ENCODE measurements at places on chromosomes 12 and 14.

DNA sequence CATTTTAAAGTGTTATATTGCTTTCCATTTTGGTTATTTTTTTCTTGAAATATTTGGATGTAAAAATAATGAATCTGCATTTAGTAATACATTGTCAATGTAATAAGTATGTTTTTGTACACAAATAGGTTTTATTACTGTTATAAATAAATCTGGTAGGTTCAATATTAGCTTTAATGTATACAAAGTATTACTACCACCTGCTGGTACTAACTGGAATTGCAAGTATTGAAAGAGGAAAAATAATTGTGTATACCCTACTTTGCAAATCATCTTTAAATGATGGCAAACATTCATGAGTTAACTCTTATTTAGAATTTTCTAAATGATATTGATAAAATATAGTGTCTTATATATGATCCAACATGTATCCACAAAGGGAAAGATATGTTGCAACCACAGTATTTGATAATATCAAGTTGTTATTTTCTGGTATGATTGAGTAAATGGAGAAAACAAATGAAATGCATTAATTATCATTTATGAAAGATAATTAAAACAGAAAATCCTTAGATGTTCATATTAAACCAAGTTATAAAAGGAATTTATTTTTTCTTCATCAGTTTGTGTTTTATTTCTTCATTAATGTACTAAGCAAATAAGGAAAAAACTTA lies 3.2 kb downstream of the OR4K2 start:
- no peak for DNase-seq

GRCh38 chr12:8821591-8821990 lies 830 bp upstream of the A2ML1 start:
- no peak for DNase-seq

DNA sequence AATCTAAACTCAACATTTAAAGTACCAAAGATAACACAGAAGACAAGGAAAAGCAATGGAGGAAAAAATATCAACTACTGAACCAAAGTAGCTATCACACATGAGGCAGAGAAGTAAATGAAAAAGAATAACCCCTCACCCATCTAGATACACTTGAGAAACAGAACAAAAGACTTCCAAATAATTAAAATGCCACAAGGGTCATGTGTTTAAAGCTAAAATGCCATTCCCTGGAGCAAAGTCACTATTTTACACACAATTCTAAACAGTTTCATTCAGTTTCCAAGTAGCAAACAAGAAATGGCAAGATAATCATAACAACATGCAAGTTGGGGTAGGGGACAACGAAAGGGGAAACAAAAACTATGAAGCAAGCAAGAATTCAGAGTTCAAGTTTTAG lies 12.0 kb downstream of the OSBPL8 start:
- DNase-seq = no peak

DNA sequence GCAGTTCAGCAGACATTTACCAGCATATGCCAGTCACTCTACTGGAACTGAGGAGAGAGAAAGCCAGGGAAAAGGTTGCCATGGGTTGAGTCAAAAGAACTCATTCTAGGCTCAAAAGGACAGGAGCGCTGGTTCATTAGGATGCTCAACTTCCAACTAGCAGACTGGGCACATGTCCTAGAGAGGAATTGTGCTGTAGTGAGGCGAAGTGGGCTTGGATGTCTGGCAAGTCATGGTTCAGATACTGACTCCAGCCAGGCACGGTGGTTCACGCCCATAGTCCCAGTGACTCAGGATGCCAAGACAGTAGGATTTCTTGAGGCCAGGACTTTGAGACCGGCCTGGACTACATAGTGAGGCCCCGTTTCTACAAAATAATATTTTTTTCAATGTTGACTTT lies 281.5 kb downstream of the CACNA1C start:
- no peak for DNase-seq

DNA sequence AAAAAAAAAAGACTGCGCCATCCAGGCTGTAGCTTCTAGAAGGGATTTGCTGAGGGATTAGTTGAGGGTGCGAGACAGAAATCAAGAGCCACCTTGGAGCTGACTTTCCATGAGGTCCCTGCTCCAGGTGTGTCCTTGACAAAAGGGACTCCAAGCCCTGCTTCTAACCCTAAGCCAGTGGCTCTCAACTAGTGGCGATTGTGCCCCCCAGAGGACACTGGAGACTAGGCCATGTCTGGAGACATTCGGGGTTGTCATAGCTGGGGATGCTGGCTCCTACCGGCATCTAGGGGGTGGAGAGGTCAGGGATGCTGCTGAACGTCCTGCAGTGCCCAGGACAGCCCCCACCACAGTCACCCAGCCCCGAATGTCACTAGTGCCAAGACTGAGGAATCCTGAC lies 40.6 kb downstream of the SPRING1 start:
- no peak for DNase-seq

DNA sequence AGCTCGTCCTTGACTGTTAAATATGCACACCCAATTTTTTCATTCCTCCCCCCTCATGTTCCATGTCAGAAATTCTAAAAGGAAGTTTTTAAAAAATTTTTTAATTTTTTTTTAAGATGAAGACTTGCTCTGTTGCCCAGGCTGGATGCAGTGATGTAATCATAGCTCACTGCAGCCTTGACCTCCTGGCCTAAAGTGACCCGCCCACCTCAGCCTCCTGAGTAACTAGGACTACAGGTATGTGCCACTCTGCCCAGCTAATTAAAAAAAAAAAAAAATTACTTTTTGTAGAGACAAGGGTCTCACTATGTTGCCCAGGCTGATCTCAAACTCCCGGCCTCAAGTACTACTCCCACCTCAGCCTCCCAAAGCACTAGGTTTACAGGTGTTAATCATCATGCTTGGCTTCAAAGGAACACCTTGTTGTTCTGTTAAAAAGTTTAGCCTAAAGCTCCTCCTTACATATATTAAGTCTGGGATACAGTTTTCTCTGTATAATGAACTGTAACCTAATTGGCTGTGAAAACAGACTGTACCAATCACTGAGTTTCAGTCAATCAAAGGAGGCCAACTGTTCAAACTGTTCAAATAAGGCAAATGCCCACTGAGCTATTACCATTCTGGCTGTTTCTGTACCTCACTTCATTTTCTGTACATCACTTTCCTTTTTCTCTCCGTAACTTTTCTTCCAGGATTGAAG lies 17.8 kb downstream of the SDR9C7 start:
- DNase-seq = no peak

DNA sequence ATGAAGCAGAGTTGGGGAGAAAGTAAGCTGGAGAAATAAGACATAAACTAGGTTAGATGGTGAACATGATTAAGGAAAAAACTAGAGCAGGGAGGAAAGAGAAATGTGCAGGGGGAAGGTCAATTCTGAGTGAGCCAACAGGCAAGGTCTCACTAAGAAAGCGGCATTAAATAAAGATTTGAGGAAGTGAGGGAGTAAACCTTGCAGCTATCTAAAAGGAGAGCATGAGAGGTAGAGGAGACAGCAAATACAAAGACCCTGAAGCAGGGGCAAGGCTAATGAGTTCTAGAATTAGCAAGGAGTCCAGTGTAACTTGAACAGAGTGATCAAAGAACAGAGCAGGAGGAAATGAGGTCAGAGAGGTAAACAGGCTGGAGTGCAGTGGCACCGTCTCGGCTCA lies 4.4 kb upstream of the SOCS2 start:
- DNase-seq = no peak

GRCh38 chr12:73731658-73732057 lies 806.0 kb upstream of the ATXN7L3B start:
- DNase-seq = no peak

- no peak for DNase-seq
Measured at GRCh38 chr12:49877066-49877465, 26.6 kb downstream of the FAIM2 start.

GRCh38 chr12:78340406-78340805 lies 509.7 kb downstream of the NAV3 start:
- no peak for DNase-seq

DNA sequence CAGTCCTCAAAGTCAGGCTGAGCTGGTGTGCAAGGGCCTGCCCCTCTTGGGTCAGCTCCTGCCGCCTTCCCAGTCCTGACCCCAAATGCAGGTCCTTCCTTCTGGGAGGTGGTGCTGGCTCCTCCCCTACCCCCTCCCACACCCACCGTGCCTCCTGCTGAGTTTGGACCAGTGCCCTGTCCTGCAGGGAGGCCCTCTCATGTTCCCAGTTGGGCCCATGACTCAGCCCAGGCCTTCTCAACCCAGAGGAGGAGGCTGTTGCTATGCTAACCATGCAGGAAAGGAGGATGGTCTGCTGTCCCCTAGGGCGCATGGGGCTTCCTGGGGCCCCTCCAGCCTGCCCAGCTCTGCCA lies 4.4 kb downstream of the ZBTB42 start:
- no peak for DNase-seq

GRCh38 chr12:120979862-120980696 lies 1.7 kb downstream of the HNF1A start:
- DNase-seq = no peak

- no peak for DNase-seq
Measured at GRCh38 chr12:108394196-108394595, 55.1 kb upstream of the CMKLR1 start.

DNA sequence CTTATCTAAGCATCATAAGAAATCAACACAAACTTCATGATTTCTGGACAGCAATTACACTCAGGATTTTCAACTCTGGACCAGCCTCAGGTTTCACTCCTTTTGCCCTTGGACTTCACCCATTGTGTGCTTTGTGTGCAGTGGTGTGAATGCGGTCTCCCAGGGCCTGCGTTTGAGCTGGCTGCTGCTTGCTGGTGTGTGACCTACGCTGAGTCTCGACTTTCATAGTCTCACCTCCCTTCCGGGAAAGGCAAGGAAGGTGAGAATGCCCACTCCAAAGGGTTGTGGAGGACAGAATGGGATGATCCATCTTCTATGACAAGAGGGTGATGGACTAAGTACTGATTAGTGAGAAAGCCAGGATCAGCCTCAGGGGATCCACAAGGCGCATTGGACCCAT lies 228.8 kb downstream of the C12orf75 start:
- DNase-seq = no peak

DNA sequence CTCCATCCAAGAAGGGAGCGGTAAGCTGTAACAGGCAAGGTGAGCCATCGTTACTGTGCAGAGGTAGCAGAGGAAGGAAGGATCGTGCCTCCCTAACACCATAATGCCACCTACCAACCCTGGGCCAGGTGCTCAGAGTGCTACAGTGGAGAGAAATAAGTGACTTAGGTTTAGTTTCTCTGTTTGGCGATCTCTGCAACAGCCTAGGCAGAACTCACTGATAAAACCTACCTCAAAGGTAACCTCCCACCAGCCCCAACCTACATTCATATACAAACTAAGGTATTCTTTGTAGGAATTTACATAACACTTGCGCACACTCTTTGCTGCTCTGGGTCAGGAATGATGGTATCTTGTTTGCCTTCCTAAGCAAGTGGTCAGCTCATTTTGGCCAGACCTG lies 93.4 kb upstream of the TMEM132D start:
- no peak for DNase-seq

GRCh38 chr14:21001218-21001617 lies 2.1 kb downstream of the SLC39A2 start:
- DNase-seq = no peak

DNA sequence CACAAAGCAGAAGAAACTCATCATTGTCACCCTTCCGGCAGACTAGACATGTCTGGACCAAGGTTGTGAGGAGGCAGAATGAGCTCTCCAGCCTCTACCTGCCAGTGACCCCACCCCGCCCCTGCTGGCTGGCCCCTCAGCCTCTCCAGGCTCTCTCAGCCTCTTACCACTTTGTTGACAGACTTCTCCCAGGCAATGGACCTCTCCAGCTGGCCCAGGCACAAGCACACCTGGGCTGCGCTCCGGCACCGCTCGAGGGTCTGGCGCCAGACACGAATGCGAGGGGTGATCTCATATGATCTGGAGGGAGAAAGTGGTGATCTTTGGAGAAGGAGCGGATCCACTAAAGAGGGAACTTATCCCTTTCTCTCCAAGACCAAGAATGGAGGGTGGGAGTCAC lies 30.3 kb downstream of the BAZ2A start:
- no peak for DNase-seq

DNA sequence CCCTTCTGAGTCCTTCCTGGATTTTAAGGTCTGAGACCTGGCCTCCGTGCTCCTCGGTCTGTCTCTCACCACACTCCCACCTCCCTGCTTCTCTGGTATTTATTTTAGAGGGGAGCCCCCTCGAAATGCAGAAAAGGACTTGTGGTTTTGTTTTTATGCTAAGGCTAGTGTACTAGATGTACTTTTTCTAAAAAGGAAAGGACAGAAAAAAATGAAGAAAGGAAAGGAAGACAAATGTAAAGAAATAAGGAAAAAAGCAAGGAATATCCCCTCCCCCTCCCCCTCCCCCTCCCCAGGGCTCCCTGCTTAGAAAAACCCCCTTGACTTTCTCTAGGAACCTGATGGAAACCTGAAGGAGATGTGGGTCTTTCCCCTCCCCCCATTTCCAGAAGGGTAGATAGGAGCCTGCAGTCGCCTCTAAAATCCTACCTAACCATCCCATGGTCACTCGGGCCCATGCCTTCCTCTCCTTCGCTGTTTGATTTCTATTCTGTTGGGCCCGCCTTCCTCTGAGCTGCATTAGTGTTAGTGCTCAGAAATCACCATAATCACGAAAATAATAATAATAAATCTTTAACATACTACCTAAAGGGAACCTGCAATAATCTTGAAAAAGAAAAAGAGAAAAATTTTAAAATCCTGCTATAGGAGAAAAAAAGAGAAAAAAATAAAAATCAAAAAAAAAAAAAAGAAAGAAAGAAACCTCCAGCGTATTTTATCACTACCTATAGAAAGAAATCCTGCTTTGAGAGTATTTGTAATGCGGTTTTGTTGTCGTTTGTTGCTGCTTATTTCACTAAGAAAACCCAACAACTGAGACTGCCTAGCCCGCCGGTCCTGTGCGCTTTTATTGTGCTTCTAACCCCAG lies 3.1 kb downstream of the HOXC8 start:
- DNase-seq = no peak

DNA sequence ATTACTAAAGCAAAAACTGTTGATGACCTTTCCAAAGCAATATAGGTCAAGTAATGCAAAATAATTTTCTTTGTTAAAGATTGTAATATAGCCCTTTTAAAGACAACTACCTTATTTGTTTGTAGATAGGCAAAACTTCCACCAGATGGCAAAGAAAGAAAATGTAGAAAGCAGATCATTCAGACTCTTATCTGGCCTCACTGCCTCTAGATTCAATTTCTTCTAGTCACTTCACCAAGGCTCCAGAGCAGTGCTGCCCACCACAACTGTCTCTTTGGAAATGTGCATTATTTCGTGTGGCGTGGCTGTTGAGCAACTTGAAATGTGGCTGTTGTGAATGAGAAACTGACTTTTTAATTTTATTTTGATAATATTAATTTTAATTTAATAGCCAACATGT lies 127.1 kb downstream of the ITPR2 start:
- DNase-seq = no peak

DNA sequence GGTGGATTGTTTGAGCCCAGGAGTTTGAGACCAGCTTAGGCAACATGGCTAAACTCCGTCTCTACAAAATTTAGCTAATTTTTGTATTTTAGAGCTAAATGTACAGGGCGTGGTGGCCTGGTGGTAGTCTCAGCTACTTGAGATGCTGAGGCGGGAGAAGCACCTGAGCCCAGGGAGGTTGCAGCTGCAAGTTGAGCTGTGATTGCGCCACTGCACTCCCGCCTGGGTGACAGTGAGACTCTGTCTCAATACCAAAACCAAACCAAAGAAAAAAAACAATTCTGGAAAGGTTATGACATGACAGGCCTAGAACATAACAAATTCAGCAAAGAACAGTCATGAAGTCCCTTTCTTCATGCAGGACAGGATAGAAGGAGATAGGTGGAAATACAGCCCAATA lies 25.7 kb downstream of the WDR89 start:
- no peak for DNase-seq

GRCh38 chr12:3116106-3116844 lies 39.1 kb downstream of the TSPAN9 start:
- no peak for DNase-seq
